Activated B cell treated with CpG ODN at 0.5 μM for 24 hours (primary cell): ENCODE measurements at places on chromosomes 7 and 10. TPM values are rescaled to one million over a fixed set of nuclear protein-coding genes. Genes with fewer than 3 reads are reported as not detected.

Gene PAX4
- total RNA-seq, result not detected in 2 replicates

Gene TMEM229A
- total RNA-seq, result not detected in 2 replicates

Gene C7orf25
- 4.5 and 5.5 TPM in 2 replicates for total RNA-seq

Gene FAS
- total RNA-seq, result 18.2 and 22.6 TPM in 2 replicates

Gene SPDYE9
- not detected in 2 replicates for total RNA-seq

Gene KCNIP2
- total RNA-seq, result 7.0 and 7.1 TPM in 2 replicates

Gene LIPJ
- total RNA-seq, result 0.07 and 0.31 TPM in 2 replicates

Gene ANKRD1
- total RNA-seq, result not detected in 2 replicates

Gene NPFFR1
- not detected in 2 replicates for total RNA-seq

Gene GLI3
- total RNA-seq, result not detected in 2 replicates

Gene INTS1
- 97.6 and 110 TPM in 2 replicates for total RNA-seq

Gene TMEM139
- 0.34 and 0.47 TPM in 2 replicates for total RNA-seq

Gene AS3MT
- total RNA-seq, result 0.31 and 0.46 TPM in 2 replicates

Gene DCLRE1A
- total RNA-seq, result 4.5 and 4.9 TPM in 2 replicates

Gene PNLIPRP3
- total RNA-seq, result not detected in 2 replicates

Gene CCDC6
- 27.9 and 32.2 TPM in 2 replicates for total RNA-seq

Gene ZNF488
- total RNA-seq, result not detected in 2 replicates

Gene HOXA13
- not detected in 2 replicates for total RNA-seq

Gene MBL2
- total RNA-seq, result not detected in 2 replicates

Gene NAT16
- not detected in 2 replicates for total RNA-seq

Gene GATAD1
- total RNA-seq, result 30.6 and 36.2 TPM in 2 replicates

Gene PPP3CB
- total RNA-seq, result 41.4 and 43.3 TPM in 2 replicates

Gene SORCS1
- not detected in 2 replicates for total RNA-seq

Gene SPDYE2
- total RNA-seq, result 0.29 TPM in 1 of 2 replicates, not detected in the other

Gene FMC1
- 8.6 and 11.8 TPM in 2 replicates for total RNA-seq

Gene GTF2IRD1
- total RNA-seq, result 0.67 and 1.6 TPM in 2 replicates

Gene HSPB1
- total RNA-seq, result 63.4 and 65.6 TPM in 2 replicates

Gene MYH16
- total RNA-seq, result not detected in 2 replicates

Gene MDFIC
- total RNA-seq, result 139 and 160 TPM in 2 replicates

Gene ATOH7
- total RNA-seq, result not detected in 2 replicates

Gene CRPPA
- total RNA-seq, result 0.91 and 1.5 TPM in 2 replicates

Gene TMEM225B
- 0.53 and 1.5 TPM in 2 replicates for total RNA-seq

Gene LRIT1
- total RNA-seq, result not detected in 2 replicates

Gene C7orf33
- not detected in 2 replicates for total RNA-seq

Gene GPC2
- 5.0 and 5.1 TPM in 2 replicates for total RNA-seq

Gene SPDYE17
- not detected in 2 replicates for total RNA-seq

Gene PRKAG2
- total RNA-seq, result 19.7 TPM in 2 replicates

Gene AMPH
- total RNA-seq, result not detected in 2 replicates

Gene IL6
- total RNA-seq, result 64.4 and 72.3 TPM in 2 replicates

Gene TMEM26
- total RNA-seq, result not detected in 2 replicates

Gene SEMA4G
- total RNA-seq, result 0.60 and 0.78 TPM in 2 replicates

Gene CEP55
- 0.95 and 1.6 TPM in 2 replicates for total RNA-seq

Gene MLXIPL
- total RNA-seq, result not detected in 2 replicates

Gene GAD2
- total RNA-seq, result not detected in 2 replicates

Gene RBP4
- total RNA-seq, result not detected in 2 replicates

Gene NEUROG3
- 0.38 and 0.66 TPM in 2 replicates for total RNA-seq

Gene THSD7A
- total RNA-seq, result not detected in 2 replicates

Gene ZNF853
- total RNA-seq, result 2.8 and 3.2 TPM in 2 replicates

Gene ZNF365
- not detected in 2 replicates for total RNA-seq

Gene SEMA3D
- total RNA-seq, result not detected in 2 replicates
